Activated CD4-positive, alpha-beta T cell treated with anti-CD3 and anti-CD28 coated beads, Interleukin-2, amount 10 ng/mL, durations not matched to agents 24 days and 14 days (primary cell): ENCODE measurements at places on chromosomes 2 and 18.

- no peak for DNase-seq
Measured at GRCh38 chr2:122000556-122001340, 245.3 kb downstream of the TSN start.

GRCh38 chr18:3329872-3330271 lies 67.9 kb downstream of the MYL12B start:
- no peak for DNase-seq

DNA sequence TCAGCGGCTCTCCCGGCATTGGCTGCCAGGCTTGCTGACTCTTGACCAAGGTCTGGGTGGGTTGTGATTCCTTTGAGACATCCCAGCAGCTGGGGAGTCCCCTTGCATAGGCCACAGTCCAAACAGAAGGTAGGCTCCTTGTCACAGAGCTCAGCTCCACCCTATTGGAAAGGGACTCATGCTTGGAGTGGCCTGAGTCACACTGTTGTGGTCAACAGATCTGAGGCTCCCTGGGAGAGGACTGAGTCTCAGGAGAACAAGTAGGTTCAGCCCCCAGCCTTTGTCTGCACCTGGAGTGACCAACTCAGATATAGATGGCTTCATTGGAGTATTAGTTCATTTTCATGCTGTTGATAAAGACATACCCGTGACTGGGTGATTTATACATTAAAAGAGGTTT lies 32.1 kb upstream of the SH3BP4 start:
- no peak for DNase-seq

GRCh38 chr2:50097148-50097547 lies 934.8 kb downstream of the NRXN1 start:
- DNase-seq: no peak

DNA sequence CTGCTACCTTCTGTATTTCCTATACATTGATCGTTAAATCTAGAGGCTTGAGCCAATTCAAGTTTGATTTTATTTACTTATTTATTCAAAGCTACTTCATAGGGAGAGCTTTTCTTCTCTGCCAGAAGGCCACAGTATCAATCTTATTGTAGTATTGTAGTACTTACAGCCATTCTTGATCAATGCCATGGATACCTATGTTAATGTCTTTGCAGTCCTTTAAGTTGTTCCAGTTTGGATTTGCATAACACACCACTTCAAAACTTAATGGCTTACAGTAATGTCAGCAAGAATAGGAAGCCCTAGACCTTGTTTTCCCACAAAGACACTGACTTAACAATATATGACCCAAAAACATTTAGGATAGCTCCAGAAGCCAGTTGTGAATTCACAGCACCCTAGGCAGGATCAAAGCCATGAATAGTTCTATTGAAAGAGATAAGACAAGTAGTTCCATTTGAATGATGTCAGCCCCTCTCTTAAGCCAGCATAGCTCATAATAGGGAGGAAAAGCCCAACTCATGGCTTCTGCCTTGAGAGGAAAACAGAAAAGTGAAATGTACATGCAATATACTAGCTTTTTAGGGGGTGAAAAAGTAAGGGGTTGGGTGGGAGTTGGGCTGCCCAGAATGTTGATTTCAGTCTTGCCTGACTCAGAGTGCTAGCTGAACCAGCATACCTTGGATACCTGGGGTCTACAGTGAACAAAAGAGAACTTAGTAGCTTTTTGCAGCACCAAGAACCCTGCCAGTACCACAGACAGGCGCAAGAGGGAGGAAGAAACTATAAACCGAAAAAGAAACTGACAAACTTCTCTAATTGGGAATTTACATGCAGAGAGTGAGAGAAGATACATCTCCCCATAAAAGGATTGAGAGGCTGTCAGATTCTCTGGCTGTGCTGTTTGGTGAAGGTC lies 101.4 kb downstream of the CAMKMT start:
- DNase-seq: no peak

DNA sequence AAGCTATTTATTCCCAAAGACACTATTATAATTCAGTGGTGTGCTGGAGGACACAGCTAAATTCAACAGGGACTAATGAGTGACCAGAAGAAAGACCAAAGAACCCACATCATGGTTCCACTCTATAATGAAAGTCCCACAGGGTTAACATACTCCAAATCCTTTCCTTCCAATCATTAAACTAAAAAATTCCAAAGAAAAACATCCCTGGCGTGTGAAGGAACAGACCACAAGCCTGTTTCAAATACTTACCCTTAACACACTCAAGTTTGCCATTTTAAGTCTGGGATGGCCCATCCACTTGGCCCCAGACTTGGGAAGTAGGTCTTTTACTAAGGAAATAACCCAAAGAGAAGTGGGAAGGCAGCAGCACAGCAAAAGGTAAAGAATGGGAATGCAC lies 150.1 kb upstream of the CCDC150 start:
- no peak for DNase-seq

DNA sequence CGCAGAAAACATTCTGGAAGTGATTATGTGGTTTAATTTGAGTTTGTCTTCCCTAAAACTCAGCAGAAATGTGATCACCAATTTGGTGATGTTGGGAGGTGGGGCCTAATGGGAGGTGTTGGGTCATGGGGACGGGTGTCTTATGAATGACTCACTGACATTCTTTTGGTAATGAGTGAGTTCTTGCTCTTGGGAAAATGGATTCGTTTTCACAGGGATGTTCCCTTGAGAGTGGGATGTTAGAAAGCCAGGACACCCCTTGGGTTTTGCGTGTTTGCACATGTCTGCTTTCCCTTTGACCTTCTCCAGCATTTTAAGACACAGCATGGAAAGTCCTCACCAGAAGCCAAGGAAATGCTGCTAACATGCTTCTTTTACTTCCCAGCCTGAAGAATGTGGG lies 321.5 kb upstream of the NT5C1B start:
- no peak for DNase-seq

DNA sequence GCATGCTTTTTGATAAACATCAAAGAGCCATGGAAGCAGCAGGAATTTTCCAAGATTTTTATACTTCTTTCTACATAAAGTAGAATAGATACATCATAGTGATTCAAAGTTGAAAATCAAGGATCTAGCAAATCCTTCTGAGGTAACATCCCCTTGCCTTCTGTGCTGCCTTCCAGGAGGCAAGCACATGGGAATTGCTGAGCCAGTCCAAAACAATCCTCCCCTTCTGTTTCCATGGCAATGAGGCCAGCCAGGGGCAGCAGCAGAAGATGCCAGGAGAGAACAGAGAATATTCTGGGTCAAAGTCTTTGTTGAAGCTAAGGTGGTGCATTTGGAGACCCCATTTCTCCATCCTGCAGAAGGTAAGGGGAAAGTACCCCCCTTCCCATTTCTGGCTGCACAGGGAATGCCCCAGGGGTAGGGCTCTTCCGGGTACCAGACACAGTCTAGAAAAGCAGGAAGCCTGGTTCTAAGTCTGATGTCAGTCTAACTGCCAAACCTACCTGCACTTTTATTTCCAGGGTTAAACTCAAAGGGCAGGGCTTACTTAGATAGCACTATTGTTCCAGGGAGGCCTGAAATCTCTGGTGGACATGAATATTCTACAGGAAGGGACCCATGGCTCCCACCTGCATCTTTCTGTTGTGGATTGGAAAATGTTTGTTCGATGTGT lies 22.1 kb downstream of the CENPA start:
- DNase-seq: no peak

- DNase-seq: no peak
Measured at GRCh38 chr2:42040643-42041278, 7.1 kb upstream of the PKDCC start.

DNA sequence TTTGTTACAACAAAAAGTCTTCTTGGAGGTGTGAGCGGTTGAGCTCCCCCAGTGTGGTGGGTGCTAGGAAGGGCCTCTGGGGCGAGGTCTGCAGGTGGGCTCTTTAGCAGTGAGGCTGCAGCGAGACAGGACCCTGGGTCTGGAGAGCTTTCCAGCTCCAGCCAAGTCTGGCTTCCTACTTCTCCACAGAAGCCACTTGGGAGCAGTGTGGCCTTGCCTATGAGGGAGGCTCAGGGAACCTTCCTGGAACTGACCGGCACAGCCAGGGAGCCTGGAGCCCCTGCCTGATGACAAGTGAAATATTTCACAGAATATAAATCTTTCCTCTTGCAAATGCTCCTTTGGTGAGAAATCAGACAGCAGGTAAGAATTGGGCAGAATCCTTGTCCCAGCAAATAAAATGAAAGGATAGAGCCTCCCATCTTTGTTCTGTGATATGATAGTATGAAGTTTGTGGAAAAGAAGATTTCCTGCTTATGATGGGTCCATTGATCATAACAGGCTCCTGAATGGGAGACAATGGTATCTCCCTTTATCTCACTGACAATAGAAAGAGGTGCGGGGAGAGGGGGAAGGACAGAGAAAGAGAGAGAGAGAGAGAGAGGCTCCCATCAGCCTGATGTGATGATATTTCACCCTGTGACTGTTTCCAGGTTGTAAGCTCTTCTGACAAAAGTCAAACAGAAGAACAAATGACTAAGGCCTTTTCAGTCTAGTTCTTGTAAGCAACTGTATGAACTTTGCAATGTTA lies 289.8 kb upstream of the SPRED2 start:
- DNase-seq: no peak

GRCh38 chr2:29112379-29112778 lies 2.8 kb upstream of the CLIP4 start:
- no peak for DNase-seq

- no peak for DNase-seq
Measured at GRCh38 chr2:72925328-72925943, 8.1 kb downstream of the EMX1 start.

GRCh38 chr2:15539999-15540398 lies 21.1 kb downstream of the NBAS start:
- peak; percentile 29 for DNase-seq

DNA sequence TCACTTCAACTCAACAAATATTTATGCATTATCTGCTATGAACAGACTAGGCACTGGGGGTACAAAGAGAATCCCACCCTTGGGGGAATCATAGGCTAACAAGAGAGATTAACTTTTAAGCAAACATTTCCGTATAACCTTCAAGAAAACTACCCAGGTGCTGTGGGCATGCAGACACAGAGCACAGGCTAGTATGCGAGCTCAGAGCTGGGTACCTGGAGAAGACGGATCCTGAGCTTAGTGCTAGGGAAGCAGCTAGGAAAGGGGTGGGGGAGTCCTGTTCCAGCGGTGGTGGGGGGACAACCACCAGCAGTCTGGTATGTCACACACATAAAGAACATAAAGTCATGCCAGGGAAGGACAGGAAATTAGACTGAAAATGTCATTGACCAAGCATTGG lies 17.5 kb upstream of the DSG3 start:
- DNase-seq: no peak

DNA sequence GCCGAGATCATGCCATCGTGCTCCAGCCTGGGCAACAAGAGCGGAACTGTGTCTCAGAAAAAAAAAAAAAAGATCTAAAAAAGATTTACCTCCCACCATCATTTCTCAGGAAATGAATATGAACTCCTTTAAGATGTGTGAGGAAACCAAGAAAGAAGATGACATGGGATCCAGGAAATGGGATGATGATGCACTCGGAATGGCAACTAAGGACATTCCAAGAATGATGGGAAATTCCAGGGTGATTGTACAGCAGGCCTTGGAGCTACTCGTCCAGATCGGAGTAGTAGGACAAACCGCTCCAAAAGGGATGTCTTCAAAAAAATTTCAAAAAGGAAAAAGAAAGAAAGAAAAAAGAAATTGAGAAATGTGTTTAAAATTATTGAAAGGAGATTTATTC lies 84.9 kb upstream of the PMAIP1 start:
- no peak for DNase-seq

DNA sequence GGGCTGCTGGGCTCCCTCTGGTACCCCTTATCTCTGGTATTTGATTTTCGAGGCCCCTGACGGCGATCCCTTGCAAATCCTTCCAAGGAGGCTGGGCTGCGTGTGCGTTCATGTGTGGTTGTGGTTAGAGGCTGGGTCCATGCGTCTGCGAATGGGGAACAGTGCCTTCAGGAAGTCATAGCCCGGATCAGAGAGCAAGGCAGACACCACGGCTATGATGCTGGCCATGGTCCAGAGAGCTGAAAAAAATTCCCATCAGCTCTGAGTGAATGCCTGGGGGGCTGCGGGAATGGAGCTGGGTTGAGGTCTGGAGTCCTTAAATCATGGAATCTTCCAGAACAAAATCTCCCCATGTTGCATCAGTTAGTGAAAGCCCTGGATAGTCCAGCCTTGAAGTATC lies 145.5 kb downstream of the ACKR3 start:
- DNase-seq: no peak

- DNase-seq: no peak
Measured at GRCh38 chr2:207231967-207232366, 66.2 kb upstream of the KLF7 start.

DNA sequence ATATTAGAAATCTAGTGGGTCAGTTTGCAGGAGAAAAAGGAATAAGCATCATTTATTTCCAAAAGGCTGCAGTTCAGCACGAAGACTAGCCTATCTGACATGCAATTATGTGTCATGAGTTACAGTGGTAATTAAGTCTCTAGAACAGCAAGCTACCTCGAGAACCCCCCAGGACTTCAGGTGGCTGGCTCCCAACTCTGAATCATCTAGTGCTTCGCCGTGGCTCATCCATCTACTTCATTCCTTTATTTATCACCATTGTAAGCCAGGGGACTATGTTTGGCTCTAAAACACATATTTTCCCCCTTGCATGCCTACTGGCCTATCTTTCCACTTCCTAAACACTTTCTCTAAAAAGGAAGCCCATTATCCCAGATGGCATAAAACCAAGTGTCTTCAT lies 121.6 kb downstream of the TXNL1 start:
- no peak for DNase-seq

- no peak for DNase-seq
Measured at GRCh38 chr2:24840962-24841945, 48.0 kb downstream of the CENPO start.

DNA sequence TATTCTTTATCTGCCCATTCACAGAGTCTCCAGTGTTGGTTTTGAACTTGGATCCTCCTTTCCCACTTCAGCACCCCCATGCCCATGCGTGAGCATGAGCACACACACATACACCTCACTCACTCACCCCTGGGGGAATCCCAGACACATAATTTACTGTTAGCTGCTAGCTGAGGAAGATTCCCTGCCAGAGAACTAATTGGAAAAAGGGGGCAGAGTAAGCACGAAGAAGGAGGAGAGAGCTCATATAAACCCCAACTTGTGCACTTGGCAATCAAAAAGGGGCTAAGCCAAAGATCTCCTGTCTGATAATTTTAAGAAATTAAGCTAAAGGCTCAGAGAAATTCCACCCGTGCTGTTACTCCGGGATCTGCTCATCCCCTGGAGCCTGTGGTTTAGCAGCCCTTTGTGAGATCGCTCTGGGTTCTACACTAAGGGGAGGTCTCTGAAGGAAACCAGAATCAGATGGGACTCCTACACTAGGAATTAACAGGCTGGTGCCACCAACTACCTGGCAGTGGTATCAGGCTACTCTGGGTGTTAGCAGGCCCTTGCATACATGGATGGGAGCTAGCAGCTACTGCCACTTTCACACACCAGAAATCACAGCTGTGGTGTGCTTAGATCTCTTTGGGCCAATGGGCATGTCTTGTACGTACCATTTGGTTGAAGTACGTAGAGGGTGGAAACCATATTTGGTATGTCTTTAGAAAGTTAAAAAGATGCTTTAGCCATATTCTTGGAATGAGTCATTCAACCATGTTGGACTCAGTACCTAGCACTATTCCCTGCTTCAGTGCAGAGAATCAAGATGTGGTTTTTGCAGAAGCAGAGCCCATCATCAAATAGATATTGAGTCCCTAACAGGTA lies 95.6 kb upstream of the SLC14A2 start:
- DNase-seq: no peak

- DNase-seq: no peak
Measured at GRCh38 chr2:65320042-65320725, 92.6 kb downstream of the ACTR2 start.
